Right lung (tissue), 10 donors: ENCODE measurements at places on chromosomes 16 and 17. TPM values are rescaled to one million over a fixed set of nuclear protein-coding genes. Genes with fewer than 3 reads are reported as not detected.

DNA sequence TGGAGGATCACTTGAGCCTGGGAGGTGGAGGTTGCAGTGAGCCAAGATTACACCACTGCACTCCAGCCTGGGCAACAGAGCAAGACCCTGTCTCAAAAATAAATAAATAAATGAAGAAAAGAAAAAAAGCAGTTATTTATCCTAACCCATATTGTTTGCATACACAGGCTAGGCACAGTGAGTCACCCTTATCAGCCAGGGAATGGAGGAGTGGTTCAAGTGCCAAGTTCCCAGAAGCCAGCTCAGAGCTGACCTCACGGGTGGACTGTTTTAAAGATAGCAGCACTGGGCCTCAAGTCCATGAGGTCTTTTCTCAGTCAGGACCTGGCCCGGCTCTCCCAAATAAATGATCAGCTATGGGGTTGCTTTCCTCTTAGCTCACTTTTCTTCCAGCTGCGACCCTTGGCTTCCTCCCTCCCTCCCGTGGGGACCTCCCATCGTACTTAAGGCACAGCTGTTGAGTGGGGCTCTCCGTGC, 22.6 kb upstream of the MGAT5B start:
- DNase-seq, result no peak

GRCh38 chr17:72634621-72635020, 457.9 kb downstream of the SLC39A11 start:
- no peak for DNase-seq

GRCh38 chr16:25079637-25080378, 31.7 kb upstream of the LCMT1 start:
- DNase-seq, result no peak

GRCh38 chr17:60773552-60773951, 95.9 kb downstream of the BCAS3 start:
- no peak for DNase-seq

- DNase-seq, result no peak
These were observed 20.0 kb upstream of the NXPH3 start for GRCh38 chr17:49555495-49556222.

GRCh38 chr17:13024526-13025257, 6.9 kb upstream of the ELAC2 start:
- DNase-seq, result peak; percentile 46

DNA sequence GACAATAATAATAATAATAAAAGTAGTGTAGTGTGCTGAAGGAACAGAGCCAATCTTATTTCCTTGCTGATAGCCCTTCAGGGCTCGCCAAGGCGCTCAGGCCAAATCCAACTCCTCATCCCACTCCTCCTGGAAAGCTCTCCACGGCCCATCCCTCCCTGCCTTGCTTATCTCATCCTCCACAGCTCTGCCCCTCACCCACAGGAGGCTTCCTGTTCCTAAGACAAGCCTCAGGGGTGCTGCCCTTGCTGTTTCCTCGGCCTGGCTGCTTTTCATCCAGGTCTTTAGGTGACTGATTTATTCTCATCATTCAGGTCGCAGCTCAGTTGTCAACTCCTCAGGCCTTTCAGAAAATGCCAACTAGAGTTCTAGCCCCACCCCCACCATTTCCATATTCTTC, 11.2 kb downstream of the GTF3C1 start:
- DNase-seq, result no peak

- no peak for DNase-seq
These were observed at the start of gene GLTPD2 for GRCh38 chr17:4788807-4789700. Gene GLTPD2 (plus strand): TSS chr17:4788964. CDS start chr17:4789012, 48 bp downstream.

DNA sequence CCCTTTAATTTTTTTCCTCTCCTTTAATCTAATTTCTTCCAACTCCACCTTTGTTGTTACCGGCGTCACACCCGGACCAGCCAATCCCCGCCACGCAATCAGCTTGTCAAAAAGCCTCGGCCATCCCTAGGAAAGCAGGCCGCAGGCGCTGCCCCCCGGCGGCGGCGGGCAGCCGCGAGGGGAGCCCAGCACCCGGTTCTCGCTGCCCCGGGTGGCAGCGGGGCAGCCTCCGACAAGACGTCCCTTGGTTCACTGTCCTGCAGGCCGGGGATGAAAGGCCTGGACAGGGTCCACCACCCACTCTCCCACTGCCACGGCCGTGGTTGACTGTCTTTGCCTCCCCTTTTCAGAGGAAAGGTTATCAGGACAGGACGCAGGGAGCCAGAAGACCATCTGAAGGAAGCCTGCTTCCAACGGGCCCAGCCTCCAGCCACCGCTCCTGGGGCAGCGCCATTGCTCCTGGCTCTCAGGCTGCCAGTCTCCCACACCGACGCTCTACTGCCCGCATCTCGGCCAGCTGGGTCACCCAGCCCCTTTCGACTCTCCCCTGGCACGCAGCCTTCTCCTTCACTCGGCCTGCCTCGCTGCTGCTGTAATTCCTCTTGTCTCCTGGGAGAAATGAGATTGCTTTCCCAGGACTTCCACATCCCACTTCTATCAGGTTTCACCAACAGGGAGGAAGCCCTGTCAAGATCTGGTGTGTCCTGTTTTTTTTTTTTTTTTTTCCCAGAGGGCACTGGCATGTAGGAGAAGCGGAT, 2.8 kb upstream of the UBTF start:
- peak; percentile 62 for DNase-seq

DNA sequence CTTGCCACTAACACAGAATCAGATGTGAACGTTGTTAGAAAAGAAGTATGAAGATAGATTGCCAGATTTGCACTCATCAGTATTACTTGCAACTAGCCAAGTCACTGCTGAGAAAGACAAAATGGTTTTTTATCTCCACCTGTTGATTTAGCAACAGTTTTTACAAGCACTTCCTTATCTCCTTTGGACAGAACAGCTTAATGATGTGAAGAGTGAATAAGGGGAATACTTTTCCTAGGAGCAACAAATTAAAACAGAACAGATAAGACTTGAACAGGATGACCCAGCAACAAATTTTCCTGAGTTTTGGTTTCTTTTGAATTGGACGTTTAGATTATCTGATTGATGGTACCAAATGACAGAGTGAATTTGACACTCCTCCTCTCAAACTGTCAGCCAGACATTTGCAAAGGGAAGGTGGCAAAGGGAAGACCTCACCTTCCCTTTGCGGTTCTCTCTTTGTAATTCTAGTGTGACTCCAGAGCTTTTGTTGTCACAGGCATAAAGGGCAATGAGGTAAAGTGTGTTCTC, 130.6 kb downstream of the NLK start:
- DNase-seq, result no peak

- peak; percentile 3 for DNase-seq
These were observed 102.7 kb upstream of the DNAH9 start for GRCh38 chr17:11495613-11496012.

DNA sequence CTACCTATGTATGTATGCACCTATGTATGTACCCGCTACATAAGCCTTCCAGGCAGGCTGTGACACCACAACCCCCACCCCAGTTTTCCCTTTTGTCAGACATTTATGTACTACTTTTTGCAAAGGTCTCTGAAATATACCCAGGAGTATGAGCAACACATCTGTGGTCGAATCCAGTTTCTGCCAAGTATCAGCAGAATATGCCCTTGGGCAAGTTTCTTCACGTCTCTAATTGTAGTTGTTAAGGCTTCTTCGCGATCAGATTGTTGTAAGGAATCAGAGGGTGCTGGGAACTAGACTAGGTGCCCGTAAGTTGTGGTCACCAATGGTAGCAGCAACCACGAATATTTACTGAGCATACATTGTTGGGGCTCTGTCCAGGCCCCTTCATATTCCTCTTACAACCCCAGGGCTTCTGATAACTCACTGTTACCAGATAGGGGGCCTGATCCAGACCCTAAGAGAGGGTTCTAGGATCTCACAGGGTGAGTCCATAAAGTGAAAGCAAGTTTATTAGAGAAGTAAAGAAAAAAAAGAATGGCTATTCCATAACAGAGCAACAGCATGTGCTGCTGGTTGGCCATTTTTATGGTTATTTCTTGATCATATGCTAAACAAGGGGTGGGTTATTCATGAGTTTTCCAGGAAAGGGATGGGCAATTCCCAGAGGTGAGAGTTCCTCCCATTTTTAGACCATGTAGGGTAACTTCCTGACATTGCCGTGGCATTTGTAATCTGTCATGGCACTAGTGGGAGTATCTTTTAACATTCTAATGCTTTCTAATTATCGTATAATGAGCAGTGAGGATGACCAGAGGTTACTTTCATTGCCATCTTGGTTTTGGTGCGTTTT, 16.6 kb downstream of the NUDT7 start:
- DNase-seq, result no peak

DNA sequence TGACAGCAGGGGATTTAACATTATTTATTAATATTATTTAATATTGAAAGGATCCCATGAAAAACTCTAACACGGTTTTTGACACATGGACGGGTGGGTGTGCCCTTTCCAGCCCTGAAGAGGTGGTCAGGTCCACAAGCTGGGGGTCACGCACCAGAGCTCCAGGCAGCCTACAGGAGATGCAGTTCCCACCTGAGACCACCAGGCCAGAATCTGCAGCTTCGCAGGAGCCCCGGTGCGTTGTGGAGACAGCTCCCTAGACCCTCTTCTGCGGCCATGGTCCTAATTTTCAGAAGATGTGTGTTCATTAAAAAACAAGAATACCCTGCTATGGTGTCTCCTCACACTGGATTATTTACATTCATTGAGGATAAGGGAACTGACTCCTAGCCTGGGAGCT, 331.1 kb downstream of the C16orf95 start:
- no peak for DNase-seq

DNA sequence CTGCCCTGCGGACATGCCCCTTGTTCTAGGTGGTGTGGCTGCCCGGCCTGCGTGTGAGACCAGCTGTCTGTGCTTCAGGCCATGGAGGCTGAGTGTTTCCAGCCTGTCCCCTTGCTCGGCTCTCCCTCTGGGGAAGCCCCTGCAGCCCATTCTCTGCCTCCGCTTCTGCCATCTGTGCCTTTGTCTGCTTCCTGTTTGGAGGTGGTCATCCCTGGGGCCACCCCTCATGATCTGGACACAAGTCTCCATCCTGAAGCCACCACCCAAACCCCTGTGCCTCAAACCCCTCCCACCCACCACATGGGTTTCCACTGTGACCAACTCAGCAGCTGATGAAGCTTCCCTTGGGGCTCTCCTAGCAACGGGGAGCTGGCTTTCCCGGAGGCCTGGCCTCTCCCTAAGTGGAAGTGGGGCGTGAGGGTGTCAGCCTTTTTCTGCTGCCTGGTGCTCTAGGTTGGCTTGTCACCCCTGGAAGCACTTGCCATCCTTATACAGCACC, 184.9 kb downstream of the SEC14L1 start:
- DNase-seq, result no peak

DNA sequence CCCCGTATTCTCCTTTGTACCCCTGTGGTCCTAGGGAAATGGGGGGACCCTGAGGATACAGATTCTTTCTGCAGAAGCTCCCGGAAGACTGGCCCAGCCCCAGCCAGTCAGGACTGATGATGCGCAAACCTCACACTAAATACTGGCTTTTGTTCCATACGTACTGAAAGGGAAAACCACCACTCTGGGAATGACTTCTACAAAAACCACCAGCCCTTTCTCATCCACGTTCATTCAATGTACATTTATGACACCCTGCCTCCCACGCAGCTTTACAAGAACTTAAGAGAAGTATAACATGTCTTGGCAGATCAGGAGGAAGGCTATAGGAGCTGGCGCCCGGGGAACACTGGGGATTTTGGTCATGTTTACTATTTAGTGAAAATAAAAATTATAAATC, 70.6 kb downstream of the MARCHF10 start:
- DNase-seq, result no peak

- peak; percentile 43 for DNase-seq
These were observed 223.0 kb downstream of the NTN1 start for GRCh38 chr17:9244066-9245052.

GRCh38 chr16:11291091-11291703, 10.1 kb upstream of the PRM1 start:
- no peak for DNase-seq

GRCh38 chr16:66520406-66521170, 29.3 kb downstream of the TK2 start:
- no peak for DNase-seq

DNA sequence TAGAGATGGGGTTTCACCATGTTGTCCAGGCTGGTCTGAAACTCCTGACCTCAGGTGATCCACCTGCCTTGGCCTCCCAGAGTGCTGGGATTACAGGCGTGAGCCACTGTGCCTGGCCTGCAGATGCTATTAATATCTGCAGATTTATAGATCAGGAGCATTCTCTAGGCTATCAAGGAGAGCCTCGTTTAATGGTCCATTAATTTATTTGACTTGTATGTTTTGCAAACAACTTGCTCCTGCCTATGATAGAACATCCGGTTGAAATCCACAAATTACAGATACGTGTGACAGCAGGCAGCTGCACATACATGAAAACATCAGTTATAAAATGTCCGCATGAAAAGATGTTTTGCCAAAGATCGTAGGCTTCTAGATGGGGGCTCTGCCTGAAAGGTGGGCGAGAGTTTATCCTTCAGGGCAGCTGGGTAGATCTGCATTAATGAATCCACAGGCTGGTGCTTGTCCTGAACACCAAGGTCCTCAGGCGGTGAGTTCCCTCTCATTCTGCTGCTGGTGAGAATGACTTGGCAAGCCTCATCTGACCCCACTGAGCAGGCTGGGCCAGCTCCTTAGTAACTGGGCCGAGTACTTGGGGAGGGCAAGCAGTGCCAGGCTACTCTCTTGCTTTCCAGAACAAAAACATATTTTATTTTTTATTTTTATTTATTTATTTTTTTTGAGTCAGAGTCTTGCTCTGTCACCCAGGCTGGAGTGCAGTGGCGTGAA, 37.1 kb upstream of the MGAT5B start:
- DNase-seq, result no peak

DNA sequence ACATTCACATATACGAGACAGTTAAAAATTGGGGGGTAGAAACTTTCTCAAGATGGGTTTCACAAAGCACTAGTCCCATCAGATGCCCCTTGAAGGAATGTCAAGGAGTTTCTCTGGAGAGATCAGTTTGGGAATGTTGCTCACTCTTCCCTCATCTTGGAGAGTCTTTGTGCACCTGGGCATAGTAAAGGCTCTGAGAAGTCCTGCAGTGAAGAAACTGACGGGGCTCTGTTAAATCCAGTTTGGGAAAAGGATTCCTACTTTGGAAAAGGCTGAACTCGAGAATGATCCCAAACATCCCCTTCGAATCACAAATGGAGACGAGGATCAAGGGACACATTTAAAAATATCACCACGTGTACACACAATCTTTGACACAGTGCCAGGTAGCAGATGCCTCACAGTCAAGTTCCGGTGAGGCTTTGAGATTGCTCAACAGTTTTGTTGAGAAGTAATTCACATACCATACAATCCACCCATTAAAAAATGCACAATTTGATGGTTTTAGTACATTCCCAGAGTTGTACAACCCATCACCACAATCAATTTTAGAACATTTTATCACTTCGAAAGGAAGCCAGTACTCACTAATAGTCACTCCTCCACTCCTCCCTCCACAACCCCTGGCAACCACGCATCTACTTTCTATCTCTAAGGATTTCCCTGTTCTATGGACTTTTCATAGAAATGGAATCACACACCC, 203.4 kb upstream of the FOXF1 start:
- DNase-seq, result no peak

The C17orf100 gene
- polyA plus RNA-seq, result 5.3 TPM

The HNF1B gene
- polyA plus RNA-seq, result 38.9 TPM

The ZSCAN10 gene
- not detected for polyA plus RNA-seq

The KRT9 gene
- not detected for polyA plus RNA-seq

The TBX2 gene
- 132 TPM for polyA plus RNA-seq

The ITGA3 gene
- polyA plus RNA-seq, result 39.0 TPM

The FAM117A gene
- 25.8 TPM for polyA plus RNA-seq

The PRAC1 gene
- not detected for polyA plus RNA-seq

The METTL16 gene
- 36.2 TPM for polyA plus RNA-seq

The TVP23C gene
- 15.2 TPM for polyA plus RNA-seq

The SLFN5 gene
- 24.0 TPM for polyA plus RNA-seq

The PIEZO1 gene
- polyA plus RNA-seq, result 115 TPM
